ENCODE measurements at places on chromosomes 5 and 9.

GRCh38 chr5:157165668-157166067 lies 396 bp downstream of the GARIN3 start:
- DNase-seq, result no peak

DNA sequence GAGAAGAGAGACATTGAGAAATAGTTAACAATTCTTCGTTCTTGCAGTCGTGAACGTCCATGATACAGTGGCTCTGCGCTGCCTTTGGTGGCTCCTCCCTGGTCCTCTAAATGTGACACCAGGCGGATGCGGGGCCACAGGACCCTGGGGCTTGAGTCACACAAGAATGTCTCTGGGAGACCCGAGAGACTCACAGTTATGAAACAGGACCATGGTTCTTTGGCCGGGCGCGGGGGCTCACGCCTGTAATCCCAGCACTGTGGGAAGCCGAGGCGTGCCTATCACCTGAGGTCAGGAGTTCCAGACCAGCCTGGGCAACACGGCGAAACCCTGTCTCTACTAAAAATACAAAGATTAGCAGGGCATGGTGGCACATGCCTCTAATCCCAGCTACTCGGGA lies 767 bp upstream of the ZDHHC11 start:
- DNase-seq, result no peak

GRCh38 chr5:83473346-83474160 lies 2.0 kb downstream of the VCAN start:
- peak; percentile 87 for DNase-seq

DNA sequence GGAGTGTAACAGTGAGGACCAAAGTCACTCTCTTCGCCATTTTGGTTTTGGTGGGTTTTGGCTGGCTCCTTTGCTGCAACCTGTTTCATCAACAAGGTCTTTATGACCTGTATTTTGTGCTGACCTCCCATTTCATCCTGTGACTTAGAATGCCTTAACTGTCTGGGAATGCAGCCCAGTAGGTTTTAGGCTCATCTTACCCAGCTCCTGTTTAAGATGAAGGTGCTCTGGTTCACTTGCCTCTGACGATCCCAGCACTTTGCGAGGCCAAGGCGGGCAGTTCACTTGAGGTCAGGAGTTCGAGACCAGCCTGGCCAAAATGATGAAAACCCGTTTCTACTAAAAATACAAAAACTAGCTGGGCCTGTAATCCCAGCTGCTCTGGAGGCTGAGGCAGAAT lies 1.8 kb upstream of the CKS2 start:
- no peak for DNase-seq

DNA sequence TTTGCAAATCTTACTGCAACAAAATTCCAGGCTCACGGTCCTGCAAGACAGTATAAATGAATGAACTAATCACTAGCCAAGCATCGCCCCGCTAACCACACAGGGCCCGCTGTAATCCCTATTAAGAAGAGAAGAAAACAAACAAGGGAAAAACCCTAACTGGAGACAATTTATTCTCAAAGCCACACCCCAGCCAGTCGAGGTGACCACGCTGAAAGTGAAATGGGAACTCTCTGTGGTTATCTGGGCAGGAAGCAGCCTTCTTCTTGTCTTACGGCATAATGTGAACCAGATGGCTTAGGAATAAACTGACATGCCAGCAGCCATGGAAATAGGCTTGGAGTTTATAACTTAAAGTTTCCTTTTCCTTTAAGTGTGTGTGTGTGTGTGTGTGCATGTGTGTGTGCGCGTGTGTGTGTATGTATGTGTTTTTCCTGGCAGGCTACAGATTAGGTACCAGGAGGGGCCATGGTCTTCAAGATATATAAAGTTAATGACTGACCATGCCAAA lies 120.2 kb downstream of the SEMA6A start:
- DNase-seq, result peak; percentile 63

DNA sequence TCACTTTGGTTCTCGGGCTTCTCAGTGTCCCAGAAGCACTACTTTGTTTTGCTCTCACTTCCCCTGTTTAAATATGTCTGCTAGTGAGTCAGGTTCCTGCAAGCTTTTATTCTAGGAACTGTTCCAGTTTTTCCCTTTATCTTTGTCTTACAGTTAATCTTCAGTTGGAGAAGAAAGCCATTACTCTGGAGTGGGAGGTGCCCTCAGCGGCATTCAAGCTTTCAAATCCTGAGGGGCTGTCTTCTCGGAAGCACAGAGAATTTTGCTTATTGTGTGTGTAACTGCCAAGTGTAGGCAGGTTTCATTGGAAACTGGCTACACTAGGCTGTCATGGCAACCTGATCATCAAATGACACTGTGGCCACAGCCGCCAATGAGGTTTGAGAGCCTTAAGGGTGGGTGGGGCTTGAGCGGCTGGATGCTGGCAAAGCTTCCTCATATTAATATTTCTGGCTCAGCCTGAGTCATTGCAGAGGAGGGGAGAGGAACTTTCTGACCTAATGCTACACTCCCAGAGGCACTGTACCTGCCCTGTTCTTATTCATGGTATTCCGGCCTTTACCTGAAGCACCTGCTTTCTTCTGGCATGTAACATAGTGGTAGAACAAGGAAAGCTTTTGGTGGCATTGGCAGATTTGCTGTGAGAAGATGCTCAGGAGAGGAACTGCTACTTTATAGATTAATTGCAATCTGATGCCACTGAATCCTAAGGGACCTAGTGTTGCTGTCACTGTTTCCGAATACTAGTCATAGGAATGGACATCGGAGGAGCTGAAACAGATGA lies 26.3 kb downstream of the SLC25A25 start:
- peak; percentile 91 for DNase-seq

DNA sequence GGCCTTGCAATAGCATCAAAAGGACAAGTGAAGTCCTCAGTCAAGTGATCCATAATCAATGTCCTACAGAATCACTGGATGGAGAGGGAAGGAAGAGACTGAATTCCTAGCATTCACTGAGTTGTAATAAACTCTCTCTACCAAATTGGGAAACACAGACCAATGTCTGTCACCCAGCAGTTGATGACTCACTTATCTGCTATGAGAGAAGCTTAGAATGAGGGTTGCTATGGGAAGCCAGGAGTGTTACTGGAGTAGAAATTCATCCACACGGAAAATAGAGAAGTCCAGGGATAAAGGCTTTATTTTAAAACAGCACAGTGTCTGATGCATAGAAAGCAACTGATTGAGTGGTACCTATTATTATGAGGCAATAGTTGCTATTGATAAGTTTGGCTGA lies 407.4 kb downstream of the BRINP1 start:
- no peak for DNase-seq

DNA sequence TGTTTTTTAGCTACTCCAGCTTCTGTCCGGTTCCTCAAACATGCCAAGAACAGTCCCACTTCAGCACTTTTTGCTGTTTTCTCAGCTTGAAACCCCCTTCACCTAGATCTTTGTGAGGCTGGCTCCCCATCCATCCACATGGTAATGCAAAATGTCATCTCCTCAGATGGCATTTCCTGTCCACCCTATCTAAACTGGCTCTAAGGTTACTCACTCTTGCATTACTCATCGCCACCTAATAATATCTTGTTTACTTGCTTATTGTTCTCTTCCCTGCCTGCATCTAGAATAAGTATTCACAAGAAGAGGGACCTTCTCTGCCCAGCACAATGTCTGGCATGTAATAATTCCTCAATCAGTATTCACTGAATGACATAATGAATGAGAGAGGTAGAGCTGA lies 220.1 kb downstream of the FAM114A2 start:
- no peak for DNase-seq

DNA sequence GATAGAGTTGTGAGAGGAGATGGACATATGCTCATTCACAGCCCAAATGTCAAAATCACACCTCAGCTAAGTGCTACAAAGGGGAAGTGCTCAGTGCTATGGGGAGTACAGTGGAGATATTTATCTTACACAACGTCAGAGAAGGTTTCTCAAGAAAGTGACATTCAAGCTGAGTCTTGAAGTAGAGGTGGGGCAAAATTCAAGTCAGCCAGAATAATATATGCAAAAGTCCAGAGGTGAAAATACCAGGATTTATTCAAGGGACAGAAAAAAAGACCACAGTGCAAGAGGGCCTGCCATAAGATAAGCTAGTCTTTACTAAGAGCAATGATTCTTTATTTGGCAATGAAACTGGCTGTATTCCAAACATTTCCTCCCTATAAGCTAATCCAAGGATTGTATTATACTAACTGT lies 327.8 kb upstream of the PIK3R1 start:
- no peak for DNase-seq
